ENCODE measurements at places on chromosomes 16 and 17. TPM values are rescaled to one million over a fixed set of nuclear protein-coding genes. Genes with fewer than 3 reads are reported as not detected.

- DNase-seq, result no peak
Observed at GRCh38 chr16:84955427-84955826, 55.9 kb downstream of the ZDHHC7 start.

DNA sequence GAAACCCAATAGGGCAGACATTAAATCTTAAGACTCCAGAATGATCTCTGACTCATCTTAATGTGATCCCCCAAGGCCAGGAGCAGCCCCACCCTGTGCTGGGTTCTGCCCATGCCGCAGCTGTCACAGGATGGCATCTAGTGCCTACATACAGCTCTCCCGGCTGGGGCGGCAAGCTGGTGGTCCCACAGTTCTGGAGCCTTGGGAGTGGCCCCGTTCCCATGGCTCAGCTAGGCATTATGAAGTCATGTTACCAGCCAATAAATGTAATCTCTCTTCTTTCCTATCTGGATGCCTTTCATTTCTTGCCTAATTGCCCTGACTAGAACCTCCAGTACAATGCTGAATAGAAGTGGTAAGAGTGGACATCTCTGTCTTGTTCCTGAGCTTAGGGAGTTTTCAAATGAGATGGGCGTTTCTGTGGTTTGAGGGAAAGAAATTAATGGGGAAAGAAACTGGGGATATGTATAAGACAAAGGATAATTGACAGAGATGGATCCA is 95.7 kb upstream of the DNAH17 start:
- no peak for DNase-seq

GRCh38 chr17:72816406-72816805 is 276.1 kb downstream of the SLC39A11 start:
- DNase-seq, result no peak

GRCh38 chr16:85466304-85466700 is 146.8 kb upstream of the GSE1 start:
- no peak for DNase-seq

DNA sequence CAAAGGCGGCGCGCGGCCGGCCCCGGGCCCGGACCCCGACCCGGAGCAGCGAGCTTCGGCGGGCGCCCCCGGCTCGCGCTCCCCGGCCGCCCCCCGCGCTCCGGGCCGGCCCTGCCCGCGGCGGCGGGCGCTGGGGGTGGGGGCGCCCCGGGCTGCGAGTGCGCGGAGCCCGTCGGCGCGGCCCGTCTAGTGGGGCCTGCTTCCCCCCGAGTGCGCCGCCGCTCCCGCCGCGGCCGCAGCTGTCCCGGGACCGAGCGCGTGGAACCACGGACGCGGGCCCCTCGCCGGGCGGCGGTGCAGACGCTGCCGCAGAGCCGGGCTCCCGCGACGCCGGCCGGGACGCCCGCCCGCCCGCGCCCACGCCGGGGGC is 308 bp downstream of the ADCY9 start:
- DNase-seq, result no peak

DNA sequence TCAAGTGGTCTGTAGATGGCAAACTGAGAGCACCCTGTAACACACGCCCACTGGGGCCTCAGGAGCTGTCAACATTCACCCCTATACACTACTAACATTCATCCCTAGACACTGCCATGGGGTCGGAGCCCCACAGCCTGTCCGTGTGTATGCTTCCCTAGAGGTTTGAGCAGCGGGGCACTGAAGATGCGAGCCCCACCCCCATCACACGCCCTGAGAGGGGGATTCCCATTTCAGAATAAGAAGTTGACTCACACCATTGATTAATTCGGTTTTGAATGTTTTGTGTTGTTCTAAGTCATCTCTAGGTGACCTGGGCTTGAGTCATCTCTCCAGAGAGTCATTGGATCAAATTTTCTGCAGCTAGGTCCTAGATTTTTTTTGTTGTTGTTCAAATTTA is 37.3 kb upstream of the MMD start:
- DNase-seq, result peak; percentile 82

GRCh38 chr17:47973541-47973940 is 2.6 kb downstream of the CDK5RAP3 start:
- DNase-seq, result no peak

DNA sequence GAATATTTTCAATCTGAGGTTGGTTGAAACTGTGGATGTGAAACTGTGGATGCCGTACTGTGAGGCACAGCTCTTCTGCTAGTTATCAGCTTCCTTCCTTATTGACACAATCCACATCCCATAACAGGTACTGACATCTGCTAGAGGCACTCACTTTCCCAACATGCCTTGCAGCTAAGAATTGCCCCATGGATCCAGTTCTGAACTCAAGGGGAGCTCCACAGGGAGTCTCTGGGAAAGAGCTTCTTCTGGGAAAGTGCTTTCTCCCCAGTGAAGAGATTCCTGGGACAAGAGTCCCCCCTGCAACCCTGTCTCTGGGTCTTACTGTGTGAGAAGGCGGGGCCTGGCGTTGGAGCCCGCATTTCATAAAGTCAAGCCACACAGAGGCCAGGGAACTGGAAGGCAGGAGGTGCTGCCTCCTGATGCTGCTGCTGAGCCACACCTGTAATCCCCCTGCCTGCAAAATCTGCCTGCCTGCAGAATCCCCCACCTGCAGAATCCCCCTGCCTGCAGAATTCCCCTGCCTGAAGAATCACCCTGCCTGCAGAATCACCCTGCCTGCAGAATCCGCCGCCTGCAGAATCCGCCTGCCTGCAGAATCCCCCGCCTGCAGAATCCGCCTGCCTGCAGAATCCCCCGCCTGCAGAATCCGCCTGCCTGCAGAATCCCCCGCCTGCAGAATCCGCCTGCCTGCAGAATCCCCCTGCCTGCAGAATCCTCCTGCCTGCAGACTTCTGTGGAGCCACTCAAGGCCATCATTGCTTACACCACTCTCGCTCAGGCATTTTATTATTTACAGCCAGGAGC is 305.4 kb downstream of the FOXL1 start:
- DNase-seq, result no peak

GRCh38 chr16:27174798-27175197 is 28.5 kb upstream of the KDM8 start:
- no peak for DNase-seq

GRCh38 chr17:19538095-19539039 is 4.7 kb downstream of the SLC47A1 start:
- DNase-seq, result no peak

DNA sequence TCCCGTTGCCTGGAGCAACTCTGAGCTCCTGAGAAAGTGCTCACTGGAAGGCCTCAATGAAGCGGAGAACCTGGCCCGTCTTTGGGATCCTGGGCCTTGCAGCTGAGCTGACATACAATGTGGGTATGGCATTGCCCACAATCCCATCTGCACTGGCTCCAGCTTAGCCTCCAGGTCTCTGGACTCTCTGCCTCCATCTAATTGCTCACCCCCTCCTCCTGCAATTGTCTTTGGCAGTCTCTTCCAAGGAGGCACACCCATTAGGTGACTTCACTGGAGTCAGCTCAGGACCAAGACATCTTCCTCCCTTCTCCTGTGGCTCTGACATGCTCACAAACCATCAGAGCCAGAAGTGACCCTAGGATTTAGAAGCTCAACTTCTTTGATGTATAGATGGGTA is 1.5 kb downstream of the DLX4 start:
- DNase-seq, result no peak

DNA sequence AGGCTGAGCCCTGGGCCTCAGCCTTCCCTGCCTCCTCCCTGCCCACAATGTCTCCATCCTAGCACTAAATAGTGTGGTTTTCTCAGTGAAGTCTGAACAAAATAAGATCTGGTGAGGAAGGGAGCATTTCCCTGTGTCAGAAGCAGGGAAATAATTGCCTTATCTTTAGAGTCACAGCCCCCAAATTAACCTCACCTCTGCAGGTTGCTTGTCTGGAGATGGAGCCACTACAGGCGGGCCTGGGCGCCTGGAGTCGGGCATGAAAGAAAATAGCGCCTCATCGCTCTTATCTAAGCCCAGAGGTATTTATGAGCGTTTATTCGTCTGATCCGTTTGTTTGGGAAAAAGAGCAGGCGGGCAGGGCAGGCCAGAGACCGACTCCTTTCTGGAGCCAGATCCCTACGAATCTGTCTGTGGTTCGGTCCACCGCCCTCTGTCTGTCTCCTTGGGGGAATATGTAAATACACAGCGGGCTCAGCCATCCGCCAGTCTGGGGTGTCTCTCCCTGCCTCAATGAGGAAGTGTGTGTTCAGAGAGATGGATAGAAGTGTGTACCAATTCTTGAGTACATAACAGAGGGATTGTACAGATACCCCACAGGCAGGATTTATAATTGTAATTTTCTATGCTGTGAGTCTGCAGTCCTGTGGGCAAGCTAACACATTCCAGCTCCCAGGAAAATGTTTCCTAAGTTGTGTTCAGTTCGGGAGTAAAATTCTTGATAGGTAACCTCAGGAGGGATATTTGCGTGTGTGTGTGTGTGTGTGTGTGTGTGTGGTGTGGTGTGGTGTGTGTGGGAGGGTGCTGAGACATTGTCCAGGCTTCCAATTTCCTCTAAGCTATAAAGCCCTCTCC is 4.3 kb downstream of the HOXB6 start:
- no peak for DNase-seq

DNA sequence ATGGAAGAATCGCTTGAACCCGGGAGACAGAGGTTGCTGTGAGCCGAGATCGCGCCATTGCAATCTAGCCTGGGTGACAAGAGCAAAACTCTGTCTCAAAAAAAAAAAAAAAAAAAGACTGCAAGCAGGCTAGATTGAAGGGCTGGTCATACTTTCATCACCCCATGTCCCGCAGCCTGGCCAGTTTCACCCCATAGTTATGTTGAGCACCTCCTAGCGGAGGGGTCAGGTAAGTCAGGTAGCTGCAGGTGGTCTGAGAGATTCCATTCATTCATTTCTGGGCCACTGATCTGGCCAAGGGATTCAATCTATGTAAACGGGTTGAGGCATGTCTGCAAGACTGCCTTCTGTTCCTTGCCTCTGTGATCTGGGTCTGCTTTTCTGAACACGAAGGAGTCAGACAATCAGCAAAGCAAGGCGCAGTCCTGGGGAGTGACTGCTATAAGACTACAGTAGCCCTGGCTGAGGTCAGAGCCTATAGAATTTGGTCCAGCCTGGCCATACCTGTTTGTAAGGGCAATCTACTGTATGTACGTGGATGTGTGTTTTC is 23.6 kb upstream of the BPTF start:
- DNase-seq, result no peak

DNA sequence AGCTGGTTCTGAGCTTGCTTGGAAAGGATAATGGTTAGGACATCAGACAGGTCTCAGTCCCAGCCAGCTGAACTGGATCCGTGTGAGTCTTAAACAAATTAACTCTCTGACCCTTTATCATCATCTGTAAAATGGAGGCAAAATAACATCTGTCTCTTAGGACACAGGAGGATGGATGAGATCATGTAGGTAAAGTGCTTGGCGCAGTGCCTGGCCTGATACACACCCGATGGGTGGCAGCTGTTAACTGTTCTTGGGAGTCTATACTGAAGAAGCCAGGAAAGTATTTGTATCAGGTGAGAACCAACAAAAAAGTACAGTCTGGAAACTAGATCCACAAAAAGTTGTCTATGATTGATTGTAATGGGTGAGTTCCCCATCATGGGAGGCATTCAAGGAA is 188.6 kb downstream of the C16orf78 start:
- DNase-seq, result no peak

IL34 gene
- 0.86 TPM for total RNA-seq

SLFN11 gene
- total RNA-seq, result 2.1 TPM
